Fibroblast of skin of left quadriceps (primary cell): ENCODE measurements at places on chromosomes 5 and 9.

GRCh38 chr5:145543968-145544367 is 291.2 kb downstream of the PRELID2 start:
- no peak for DNase-seq

DNA sequence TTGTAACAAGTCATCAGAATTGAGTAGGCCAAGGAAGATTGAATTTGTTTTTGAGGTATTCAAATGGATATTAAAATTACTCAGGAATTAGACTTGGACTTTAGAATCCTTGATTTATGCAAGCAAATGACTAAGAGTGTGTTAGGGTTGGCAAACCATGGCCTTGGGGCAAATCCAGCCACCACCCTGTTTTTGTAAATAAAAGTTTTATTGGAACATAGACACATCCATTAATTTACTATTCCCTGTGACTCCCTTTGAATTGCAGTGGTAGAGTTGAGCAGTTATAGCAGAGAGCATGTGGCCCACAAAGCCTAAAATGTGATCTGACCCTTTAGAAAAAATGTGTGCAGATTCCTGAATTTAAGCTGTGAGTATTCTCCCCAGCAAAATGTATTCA is 115.6 kb downstream of the WDR70 start:
- DNase-seq: no peak

- DNase-seq: no peak
These were observed 21.3 kb downstream of the HK3 start for GRCh38 chr5:176877793-176878331.

DNA sequence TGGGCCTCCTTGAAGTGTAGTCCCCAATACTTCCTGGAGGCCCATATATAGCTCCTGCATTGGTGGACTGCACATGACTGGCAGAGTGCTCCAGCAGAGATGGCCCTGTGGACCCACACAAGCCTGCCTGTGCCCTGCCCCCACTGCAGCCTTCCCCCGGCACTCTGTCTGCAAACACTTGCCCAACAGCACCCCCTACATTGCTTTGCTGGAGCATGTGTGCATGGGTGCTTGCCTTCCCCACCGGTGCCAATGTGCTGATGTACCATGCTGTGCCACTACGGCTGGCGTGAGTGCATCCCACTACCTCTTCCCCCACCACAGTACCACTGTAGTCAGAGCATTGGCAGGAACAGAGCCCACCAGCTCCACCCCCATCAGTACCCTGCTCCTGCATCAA is 563.6 kb upstream of the CTNND2 start:
- no peak for DNase-seq

DNA sequence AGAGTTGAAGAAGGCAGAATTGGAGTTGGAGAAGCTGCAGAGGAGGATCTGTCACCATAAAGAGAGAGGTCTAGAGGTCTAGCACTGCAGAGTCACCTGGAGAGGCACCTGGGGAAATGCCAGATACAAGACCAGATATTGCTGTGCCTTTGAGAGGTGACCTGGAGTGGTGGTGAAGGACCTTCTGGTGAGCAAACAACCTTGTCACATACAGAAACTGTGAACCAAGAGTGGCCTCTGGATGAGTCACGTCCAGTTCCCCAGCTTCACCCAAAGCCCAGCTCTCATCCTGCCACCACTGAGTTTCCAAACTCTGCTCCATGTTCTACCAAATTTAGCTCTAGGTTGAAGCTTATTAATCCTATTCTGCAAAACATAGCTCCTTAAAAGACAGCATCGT is 131.1 kb upstream of the FBXL7 start:
- DNase-seq: no peak

GRCh38 chr5:132008961-132009680 is 2.3 kb downstream of the ACSL6 start:
- no peak for DNase-seq
